ENCODE measurements at places on chromosomes 16 and 17.

- DNase-seq = no peak
These were observed 24.5 kb upstream of the DUSP14 start for GRCh38 chr17:37465069-37465616.

- DNase-seq = no peak
These were observed 12.2 kb upstream of the JPT2 start for GRCh38 chr16:1665829-1666228.

DNA sequence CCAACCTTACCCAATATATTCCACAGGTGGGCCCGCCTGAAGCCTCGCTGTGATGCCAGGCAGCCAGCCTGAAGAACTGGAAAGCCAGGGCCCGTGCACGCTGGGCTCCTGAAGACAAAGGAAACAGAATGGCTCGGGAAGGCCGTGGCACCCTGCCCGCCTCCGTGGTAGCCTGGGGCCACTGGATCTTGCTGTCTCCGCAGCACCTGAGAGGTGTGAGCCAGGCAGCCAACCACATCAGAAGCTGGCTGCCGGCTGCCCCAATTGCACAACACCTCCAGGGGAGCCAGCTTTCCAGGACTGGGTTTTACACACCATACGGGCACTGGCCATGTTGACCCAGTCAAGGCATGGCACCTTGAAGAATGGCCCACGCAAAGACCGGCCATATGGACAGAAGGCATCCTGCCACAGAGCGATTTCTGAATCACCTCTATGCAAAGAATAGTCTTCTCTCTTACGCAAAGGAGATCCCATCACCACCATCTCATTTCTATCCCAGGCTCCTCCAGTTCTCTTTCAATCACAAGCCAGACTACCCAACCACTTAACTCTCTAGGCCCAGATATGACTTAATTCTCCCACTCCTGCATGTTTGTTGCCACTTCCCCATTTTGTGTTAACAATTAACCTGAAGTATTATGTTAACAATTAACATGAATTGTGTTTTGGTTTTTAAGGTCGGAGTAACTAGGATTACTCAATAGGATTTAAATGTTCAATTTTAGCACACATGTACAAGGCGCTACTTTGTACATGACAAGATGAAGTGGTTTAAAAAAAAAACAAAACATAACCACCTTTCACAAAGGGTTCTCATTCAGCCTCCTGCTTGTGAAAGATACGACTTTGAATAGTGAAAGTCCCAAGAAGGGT, 32.1 kb downstream of the ZFHX3 start:
- DNase-seq = no peak

GRCh38 chr17:4008082-4008435, 43.8 kb upstream of the ATP2A3 start:
- DNase-seq = no peak

- DNase-seq = no peak
These were observed 968 bp downstream of the MRPL28 start for GRCh38 chr16:369275-369865.

DNA sequence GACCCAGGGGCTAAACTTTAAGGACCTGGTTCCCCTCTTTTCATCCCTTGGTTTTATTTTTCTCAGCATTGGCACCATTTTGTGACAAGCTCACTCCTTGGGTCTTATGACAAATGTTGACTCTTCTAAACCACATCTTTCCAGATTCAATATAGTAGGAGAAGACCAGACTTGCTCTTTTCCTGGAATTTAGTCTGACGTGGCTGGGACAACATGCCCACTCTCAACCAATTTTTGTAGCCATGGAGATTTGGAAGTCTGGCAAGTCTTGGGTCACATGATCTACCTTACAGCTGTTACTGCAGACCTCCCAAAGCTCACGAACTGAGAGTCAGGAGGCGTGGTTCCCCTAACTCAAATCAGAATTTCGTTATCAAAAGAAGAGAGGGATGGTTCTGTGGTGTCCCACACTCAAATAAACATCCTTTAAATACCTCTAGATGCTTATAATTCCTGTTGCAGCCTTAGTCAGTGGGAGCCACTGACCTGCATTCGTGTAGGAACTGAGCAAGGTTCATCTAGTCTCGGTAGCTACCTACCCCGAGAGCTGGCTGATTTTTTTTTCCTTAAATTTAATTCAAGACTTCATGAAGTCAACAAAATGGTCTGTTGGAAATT, 683.5 kb downstream of the MAF start:
- DNase-seq = no peak

DNA sequence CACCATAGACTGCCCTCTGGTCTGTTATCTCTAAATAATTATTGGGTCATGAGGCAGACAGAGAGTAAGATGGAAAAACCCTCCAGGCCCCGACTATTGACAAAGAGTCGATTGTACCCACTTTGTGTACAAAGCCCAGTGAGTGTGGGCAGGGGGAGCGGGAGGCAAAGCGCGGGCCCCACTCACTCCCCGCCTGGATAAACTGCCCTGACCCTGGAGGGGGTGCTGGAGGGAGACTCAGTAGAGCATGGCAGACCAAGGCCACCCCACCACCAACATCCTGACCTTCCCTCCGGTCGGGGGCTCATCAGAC, 11.2 kb upstream of the CPSF4L start:
- DNase-seq = no peak

DNA sequence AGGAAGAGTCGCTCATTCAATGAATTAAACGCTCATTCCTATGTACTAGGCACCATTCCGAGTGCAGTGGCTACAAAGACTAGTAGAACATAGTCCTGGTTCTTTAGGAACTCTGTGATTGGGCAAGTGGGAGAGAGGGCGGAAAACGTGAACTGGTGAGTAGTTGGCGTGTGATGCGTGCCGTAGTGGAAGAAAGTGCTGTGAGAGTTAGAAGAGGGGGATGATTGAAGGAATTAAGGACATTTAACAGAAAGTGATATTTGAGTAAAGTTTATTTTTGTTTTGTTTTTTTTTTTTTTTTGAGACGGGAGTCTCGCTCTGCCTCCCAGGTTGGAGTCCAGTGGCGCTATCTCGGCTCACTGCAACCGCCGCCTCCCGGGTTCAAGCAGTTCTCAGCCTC, 7.9 kb upstream of the SLFN14 start:
- no peak for DNase-seq

- DNase-seq = no peak
These were observed 103.1 kb downstream of the STX8 start for GRCh38 chr17:9472541-9472940.

- DNase-seq = no peak
These were observed 29.2 kb downstream of the TSC2 start for GRCh38 chr16:2077016-2077415.

DNA sequence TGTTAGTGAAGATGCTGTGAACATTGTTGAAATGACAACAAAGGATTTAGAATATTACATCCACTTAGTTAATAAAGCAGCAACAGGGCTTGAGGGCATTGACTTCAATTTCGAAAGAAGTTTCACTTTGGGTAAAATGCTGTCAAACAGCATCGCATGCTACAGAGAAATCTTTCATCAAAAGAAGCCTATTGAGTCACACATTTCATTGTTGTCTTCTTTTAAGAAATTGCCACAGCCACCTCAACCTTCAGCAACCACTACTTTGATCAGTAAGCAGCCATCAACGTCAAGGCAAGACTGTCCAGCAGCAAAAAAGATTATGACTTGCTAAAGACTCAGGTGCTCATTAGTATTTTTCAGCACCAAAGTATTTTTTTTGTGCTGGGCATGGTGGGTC, 13.2 kb upstream of the MAP2K6 start:
- DNase-seq = no peak

DNA sequence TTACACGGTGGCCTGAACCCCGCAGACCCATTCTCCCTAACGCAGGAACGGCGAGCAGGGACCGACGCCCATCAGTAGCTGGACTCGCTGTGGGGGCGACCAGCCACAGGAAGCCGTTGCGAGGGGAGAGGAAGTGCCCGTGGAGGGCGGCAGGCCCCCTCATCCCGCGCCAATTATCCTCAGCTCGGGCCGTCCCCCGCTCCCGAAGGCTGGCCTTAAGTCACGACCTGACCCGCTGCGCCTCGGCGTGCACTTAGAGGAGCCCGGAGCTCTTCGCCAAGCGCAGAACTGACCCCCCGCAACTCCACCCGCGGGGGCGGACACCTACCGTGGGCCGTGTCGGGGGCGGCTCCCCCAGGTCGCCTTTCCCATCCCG, 401 bp downstream of the ARL16 start:
- no peak for DNase-seq

GRCh38 chr17:18379246-18380146, 1.9 kb downstream of the EVPLL start:
- peak; percentile 47 for DNase-seq

GRCh38 chr16:70738083-70738977, 52.5 kb upstream of the MTSS2 start:
- DNase-seq = no peak

DNA sequence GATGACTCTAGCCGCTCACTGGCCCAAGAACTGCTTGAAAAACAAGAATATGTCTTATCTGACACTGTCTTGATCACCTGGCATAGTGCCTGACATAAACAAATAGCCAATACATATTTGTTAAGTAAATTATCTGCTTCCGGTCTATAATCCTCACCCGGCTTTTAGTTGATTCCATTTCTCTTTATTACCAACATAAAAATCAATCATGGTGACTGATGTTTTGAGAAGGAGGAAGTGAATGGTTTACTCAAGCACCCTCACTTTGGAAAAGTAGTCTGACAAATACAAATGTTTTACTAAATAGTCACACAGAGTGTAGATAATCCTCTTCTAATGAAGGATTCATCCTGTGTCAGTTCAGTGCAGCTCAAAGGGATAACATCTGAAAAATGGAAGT, 47.0 kb downstream of the SKAP1 start:
- no peak for DNase-seq

DNA sequence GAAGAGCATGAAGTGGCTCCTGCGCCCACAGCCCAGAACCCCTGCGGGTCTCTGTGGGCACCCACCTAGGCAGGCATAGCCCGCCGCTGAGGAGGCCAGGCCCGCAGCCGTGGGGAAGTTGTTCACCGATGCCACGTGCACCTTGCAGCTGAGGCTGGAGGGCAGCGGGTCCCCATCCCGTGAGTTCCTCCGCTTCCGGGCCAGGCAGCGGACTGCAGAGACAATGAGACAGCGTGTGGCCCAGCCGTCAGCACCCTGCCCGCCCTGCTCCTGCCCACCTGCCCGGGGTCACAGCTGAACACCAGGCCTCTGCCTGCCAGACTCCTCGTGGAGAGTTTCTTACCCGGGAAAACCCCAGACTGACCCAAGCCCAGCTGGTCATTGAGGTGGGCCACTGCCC, 5.5 kb downstream of the MVD start:
- DNase-seq = no peak

GRCh38 chr17:55005520-55005919, 37.0 kb downstream of the STXBP4 start:
- no peak for DNase-seq
